Stimulated activated CD4-positive, alpha-beta T cell treated with anti-CD3 and anti-CD28 coated beads, Interleukin-15, amount 100 ng/mL, for 1 hour (primary cell): ENCODE measurements at places on chromosomes 4 and X.

DNA sequence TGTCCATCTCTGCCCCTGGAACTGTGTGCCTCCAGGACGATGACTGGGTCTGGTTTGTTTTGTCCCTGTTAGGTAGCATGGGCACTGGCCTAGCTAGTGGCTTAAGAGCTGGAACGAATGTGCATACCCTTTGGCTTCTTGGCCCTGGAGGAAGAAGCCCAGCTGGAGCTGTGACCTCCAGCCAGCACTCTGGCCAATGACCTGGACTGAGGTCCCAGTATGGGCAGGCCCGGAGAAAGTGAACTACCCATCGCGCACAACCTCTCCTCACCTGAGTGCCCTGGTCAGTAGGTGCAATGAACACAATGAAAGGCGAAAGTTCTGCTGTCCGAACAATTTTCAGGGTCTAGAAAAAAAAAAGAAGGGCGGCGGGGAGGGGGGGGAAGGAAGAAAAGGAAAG lies 18.3 kb downstream of the DKC1 start:
- DNase-seq, result no peak

DNA sequence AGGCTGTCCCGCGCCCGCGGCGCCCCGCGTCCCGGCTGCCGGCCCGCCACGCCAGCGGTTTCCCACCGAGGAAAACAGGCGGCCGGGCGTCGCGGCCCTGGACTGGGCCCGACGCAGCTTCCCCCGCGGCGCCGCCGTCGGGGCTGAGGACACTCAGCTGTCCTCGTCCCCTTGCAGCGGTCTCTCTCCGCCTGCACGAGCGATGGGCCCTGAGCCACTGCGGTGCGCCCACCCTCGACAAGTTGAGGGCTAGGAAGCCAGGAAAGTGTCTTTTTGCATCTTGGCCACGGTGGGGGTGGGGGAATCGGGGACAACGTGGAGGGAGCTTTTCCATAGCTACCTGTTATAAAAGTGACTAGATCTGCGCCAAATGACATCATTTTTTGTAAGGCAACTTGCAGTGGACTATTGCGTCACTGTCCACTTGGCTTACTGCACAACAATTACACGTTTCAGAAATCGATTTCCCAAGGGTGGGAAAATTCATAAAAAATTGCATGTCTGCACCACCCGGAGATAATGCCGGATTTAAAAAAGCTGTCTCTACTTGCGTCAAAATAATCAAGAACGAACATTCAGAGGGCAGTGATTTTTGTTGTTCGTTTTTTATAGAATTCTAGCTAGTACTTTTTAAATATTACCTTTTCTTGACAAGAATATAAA lies 1.1 kb downstream of the KLHL15 start:
- DNase-seq, result no peak

DNA sequence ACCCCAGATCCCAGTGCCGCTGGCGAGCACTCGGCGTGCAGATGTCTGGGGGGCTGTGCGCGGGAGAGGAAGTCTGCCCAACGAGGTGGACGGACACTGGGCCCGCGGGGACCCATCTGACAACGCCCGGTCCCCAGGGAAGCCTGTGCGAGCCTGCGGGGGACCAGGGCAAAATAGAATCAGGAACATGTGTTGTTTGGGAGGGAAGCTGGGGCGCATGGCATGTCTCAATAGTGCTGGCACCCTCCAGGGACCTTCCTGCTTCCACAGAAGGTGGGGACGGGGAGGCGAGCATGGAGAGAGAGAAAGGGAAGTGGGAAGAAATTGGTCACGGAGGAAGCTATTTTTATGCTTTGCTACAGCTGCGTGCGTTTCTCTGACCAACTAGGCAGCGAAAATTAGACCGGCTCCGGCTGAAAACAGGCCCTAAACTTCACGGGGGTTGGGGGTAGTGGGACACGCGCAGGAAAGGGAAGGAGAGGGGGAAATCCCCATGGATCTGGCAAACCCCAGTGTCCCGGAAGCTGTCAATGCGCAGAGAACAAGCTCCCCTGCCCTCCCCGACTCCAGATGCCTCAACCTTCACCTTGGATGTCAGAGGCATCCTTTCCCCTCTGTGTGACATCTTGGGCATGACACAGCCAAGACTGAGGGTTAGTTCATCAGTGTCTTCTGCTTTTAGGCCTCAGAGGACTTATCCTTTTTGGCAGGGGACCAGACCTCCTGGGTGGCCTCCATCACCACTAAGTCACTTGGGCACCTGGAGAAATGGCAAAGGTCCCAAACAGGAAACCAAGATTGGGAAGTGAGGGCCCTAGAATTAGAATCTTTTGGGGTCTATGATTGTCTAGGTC lies 169.8 kb upstream of the BCOR start:
- no peak for DNase-seq

DNA sequence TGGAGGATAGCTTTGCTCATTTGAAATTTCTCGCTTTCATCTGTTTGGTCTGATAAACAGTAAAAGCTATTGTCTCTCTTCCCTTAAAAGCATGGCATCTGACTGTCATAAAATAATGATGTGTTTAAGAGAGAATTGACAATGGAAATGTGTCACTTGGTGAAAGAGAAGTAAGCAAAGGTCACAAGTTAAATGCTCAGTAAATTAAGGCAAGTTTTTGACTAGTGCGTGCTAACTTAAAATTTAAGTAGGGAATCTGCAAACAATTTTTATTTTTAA lies 161.6 kb upstream of the ANKRD50 start:
- DNase-seq, result no peak

GRCh38 chr4:41963105-41963504 lies 18.5 kb upstream of the DCAF4L1 start:
- DNase-seq, result no peak

GRCh38 chr4:114349543-114350175 lies 248.9 kb upstream of the UGT8 start:
- no peak for DNase-seq

- no peak for DNase-seq
Measured at GRCh38 chrX:397575-397974, 10.9 kb upstream of the PPP2R3B start.
